ENCODE measurements at places on chromosomes 6 and 20.

- no peaks in the 10 kb centered on the region for H3K4me1 ChIP-seq
- no peaks in the 10 kb centered on the region for H3K36me3 ChIP-seq
- DNase-seq, result no peak
Observed at GRCh38 chr6:40195428-40196134, 261.3 kb upstream of the MOCS1 start.

DNA sequence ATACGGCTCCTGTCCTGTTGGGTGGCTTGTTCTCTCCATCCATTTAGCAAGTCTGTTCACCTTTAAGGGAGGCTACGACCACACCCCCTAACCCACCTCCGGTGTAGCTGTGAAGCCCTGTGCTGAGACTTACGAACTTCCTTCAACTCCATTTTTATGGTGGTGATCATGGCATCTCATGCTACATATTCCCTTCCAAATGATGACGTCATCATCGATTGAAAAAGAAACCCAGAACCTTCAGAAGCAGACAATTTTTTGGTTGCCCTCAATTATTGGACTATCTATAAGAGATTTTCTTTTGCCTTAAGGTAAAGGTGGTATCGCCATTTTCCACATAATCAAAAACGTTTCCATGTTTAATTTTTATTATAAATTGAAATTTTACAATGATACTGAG, 389.0 kb downstream of the CBLN4 start:
- no peaks in the 10 kb centered on the region for H3K36me3 ChIP-seq
- H3K4me1 ChIP-seq, result no peaks in the 10 kb centered on the region
- H3K27me3 ChIP-seq, result no peaks in the 10 kb centered on the region
- H3K4me3 ChIP-seq, result no peak overlapping the region
- DNase-seq, result no peak

- no peak for DNase-seq
- H3K4me1 ChIP-seq, result no peaks in the 10 kb centered on the region
- no peaks in the 10 kb centered on the region for H3K36me3 ChIP-seq
- H3K27ac ChIP-seq, result no peak overlapping the region
- H3K27me3 ChIP-seq, result no peaks in the 10 kb centered on the region
Observed at GRCh38 chr6:71463061-71463460, 174.4 kb downstream of the OGFRL1 start.

GRCh38 chr6:148265054-148265453, 77.6 kb upstream of the SASH1 start:
- H3K27me3 ChIP-seq, result no peaks in the 10 kb centered on the region
- no peaks in the 10 kb centered on the region for H3K4me1 ChIP-seq
- DNase-seq, result no peak
- H3K27ac ChIP-seq, result no peak overlapping the region
- no peak overlapping the region for H3K4me3 ChIP-seq

Data from effector memory CD4-positive, alpha-beta T cell (primary cell).